A549 (cell line): ENCODE measurements at places on chromosomes 11 and 22. TPM values are rescaled to one million over a fixed set of nuclear protein-coding genes. Genes with fewer than 3 reads are reported as not detected.

Gene ACR
- 0.11 TPM in 1 of 3 replicates, not detected in the others for polyA plus RNA-seq

Gene C11orf65
- polyA plus RNA-seq, result 0.16 to 0.38 TPM (median 0.19 TPM) in 3 replicates

Gene DUSP8
- 0.59 to 1.2 TPM (median 0.72 TPM) in 3 replicates for polyA plus RNA-seq

Gene DEUP1
- not detected in 3 replicates for polyA plus RNA-seq

Gene INS
- not detected in 3 replicates for polyA plus RNA-seq

Gene HOATZ
- not detected in 3 replicates for polyA plus RNA-seq

Gene NECTIN1
- 5.4 to 5.5 TPM (median 5.4 TPM) in 3 replicates for polyA plus RNA-seq

Gene GNAZ
- polyA plus RNA-seq, result 1.9 to 2.5 TPM (median 2.1 TPM) in 3 replicates

Gene VEGFB
- polyA plus RNA-seq, result 24.6 to 26.7 TPM (median 26.5 TPM) in 3 replicates

Gene TMEM191B
- polyA plus RNA-seq, result 0.53 to 0.70 TPM (median 0.67 TPM) in 3 replicates

- DNase-seq, result no peak
These were observed 777 bp downstream of the LTO1 start for GRCh38 chr11:69674267-69674885.

DNA sequence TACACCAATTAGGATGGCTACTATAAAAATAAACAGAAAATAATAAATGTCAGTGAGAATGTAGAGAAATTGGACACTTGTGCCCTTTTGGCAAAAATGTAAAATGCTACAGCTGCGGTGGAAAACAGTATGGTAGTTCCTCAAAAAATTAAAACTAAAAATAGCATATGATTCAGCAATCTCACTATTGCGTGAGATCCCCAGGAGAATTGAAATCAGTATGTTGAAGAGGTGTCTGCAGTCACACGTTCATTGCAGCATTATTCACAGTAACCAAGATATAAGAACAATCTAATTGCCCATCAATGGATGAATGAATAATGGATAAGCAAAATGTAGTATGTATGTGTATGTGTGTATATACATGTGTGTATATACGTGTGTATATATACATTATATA lies 6.8 kb downstream of the OR52N2 start:
- no peak for DNase-seq

DNA sequence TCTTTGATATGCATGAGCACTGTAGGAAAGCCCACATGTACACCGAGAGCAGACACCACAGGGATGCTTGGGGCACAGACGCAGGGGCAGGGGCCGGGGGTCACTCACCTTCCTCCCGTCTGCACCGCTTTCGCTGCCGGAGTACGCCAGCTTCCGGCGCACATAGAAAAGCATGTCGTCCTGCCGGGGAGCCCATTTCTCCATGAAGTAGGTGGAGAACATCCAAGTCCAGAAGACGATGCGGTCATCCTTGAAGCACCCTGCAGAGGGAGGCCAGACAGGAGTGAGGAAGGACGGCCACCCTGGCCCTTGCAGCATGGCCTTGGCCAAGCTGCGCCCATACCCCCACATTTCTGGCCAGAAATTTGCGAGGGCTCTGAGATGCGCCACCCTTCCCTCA lies 28.8 kb downstream of the KIAA0930 start:
- DNase-seq, result peak; percentile 25

GRCh38 chr11:132101881-132102280 lies 731.5 kb downstream of the NTM start:
- DNase-seq, result no peak

- DNase-seq, result peak; percentile 49
These were observed 79.5 kb upstream of the CRYBB3 start for GRCh38 chr22:25120093-25120561.

GRCh38 chr22:20080776-20081654 lies 974 bp downstream of the DGCR8 start:
- DNase-seq, result peak; percentile 30

DNA sequence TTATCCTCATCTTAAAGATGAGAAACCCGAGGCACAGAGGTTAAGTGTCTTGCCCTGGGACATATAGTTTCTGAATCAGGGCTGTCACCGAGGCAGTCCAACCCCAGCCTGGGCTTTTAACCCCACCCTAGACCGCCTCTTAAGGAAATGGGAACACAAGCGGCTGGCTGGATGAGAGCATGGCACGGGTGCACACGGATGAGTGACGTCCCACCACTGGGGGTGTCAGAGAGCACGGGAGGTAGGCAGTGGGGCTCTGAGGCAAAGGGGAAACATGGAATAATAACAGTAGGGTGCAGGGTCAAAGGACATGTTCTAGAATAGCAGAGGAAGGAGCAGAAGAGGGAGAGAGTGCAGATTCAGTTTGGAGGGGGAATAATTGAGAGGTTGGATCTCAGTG lies 22.3 kb downstream of the PPFIBP2 start:
- DNase-seq, result peak; percentile 35

GRCh38 chr11:109815500-109816150 lies 277.6 kb upstream of the ZC3H12C start:
- DNase-seq, result no peak

GRCh38 chr11:69431893-69432738 lies 49.3 kb upstream of the LINC01488 start:
- DNase-seq, result no peak

DNA sequence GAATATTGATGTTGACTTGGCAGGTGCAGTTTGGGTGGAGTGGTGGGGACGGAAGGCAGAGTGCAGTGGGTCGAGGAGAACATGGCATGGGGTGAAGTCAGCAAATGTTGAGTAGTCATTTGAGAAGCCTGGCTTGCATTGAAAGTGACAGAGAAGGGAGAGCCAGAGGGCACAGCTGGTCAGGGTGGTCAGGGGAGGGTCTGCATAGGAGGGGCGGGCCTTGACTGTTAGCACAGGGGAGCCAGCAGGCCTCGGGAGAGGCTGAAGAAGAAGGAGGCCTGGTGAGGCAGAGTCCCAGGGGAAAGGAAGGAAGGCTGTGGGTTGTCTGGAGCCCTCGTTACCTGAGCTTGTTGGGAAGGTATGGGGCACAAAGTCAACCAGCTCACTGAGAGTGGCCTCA lies 230.8 kb upstream of the TBCEL start:
- no peak for DNase-seq

DNA sequence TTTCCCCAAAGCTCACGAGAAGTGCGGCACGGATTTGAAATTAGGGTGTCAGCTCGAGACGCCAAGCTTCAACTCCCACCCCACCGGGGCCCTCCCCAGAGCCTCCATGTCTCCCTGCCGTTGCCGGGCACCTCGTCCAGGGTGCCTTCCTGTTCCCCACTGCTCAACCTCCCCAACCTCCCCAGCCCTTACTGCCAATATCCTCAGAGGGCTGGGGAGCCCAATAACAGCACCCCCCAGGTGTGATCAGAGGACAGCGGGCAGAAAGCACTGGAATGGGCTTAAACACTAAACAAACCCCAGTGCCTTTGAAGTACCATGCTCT lies 1336.4 kb downstream of the TBC1D22A start:
- DNase-seq, result no peak

DNA sequence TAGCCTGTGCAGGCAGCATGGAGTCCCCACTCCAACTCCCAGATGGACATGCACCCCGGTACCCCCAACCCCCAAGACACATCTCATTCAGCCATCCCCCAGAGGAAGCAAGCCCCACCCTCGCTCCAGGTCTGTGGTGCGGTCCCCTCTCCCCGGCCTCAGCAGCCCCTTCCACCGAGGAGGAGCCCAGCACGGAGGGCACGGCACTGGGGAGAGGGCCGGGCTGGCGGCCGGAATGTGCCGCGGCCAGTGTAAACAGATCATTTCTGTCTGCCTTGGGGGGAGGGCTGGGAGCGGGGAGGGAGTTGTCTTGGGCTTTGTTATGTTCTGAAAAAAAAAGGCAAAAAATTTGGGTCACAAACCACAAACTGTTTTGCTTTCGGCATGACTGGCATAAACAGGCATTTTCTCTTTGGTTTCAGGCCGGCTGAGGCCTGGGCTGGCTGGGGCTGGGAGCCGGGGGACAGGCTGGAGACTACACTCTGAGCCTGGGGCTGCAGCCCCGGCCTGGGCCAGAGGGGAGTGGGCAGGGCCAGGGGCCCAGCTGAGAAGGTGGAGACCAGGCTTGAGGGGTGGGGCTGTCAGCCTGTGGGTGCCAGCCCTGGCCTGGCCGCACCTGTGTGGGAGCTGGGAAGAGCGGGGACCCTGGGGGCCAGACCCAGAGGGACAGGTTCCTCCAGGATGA lies 16.8 kb downstream of the IGF2 start:
- no peak for DNase-seq

GRCh38 chr11:110828086-110828485 lies 115.8 kb upstream of the ARHGAP20 start:
- no peak for DNase-seq

GRCh38 chr11:27673979-27674663 lies 26.1 kb downstream of the BDNF start:
- DNase-seq, result no peak

- peak; percentile 38 for DNase-seq
These were observed 37.2 kb upstream of the TH start for GRCh38 chr11:2208691-2209369.

DNA sequence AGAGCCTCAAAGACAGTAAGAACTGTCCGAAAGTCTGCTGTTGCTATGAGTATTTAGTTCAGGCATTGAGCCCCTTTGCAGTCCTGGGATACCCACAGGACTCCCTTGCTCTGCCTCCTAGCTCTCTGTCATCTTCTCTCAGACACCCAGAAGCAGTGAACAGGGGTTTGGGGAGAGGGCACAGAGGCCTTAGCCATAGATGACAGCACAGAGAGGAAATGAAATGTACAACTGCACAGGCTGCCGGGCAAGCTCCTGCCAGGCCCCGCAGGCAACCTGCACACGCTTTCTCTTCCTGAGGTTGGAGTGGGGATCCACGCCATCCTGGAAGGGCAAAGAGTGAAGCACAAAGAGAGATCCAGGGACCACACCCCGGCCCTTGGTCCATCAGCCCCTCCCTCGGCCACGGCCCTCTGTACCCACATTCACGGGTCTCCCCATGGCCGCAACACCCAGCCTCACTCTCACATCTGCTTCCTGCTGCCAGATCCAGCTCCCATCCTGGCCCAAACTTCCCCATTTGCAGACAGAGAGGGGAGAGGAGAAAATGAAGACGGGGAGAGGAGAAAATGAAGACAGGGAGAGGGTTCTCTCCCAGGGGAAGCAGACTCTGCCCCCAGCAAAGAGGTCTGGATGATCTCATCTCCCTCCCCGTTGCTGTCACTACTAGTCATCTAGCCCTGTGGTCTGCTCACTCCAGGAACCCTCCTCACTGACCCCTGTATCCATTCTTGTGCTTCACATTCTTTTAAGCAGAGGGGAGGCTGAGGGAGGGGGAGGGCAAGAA lies 40.7 kb downstream of the CD6 start:
- no peak for DNase-seq

DNA sequence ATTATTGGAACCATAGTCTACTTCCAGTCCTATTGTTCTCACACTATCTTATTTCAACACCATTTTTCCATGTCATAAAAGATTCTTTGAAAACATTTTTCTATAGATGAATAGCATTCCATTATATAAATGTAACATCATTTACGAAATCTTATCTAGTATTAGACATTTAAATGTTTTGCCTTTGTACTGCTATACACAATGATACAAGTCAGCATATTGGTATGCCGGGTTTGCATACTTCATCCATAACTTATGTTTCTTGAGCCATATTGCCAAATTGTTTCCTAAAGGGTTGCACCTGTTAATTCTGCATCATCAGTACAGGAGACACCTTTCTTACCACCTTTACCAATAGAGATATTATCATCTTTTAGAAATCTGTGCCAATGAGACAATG lies 68.2 kb downstream of the SYT13 start:
- DNase-seq, result no peak

- no peak for DNase-seq
These were observed 79.5 kb upstream of the SPON1 start for GRCh38 chr11:13883042-13883441.

- peak; percentile 29 for DNase-seq
These were observed 3.3 kb downstream of the SCGB1D2 start for GRCh38 chr11:62245271-62245753.

- peak; percentile 47 for DNase-seq
These were observed 6.9 kb upstream of the CATSPER1 start for GRCh38 chr11:66032957-66033735.

GRCh38 chr11:125588505-125588904 lies 4.1 kb upstream of the STT3A start:
- no peak for DNase-seq

DNA sequence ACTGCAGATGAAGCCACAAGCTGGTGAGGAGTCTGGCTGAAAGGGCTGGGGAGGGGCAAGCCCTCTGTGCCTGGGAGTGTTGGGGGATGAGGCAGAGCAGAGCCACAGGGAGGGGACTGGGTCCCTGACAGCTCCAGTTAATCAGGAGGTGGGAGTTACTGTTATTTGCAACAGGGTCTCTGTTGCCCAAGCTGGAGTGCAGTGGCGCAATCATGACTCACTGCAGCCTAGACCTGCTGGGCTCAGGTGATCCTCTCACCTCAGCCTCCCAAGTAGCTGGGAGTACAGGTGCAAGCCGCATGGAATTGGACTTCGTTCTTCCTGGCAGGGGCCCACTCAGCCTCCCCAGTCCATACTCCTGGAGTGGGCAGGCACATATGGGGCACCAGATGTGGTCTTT lies 7.7 kb downstream of the SCN2B start:
- DNase-seq, result no peak

DNA sequence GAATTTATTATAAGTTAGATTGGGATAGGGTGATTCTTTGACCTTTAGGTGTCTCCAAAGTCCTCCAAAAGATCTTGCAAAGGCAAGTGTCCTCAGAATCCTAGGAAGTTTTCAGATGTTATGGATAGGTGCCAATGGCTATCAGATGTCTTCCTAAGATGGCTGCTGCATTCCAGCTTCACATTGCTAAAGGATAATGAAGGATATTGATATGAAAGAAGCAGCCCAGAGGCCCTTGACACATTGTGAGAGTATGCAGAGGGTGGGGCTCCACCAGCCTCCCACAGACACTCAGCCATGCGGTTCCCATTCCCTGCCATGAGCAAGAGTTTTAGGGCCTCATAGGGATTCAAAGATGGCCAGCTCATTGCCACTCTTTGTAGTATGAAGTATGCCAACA lies 22.3 kb upstream of the GLYATL2 start:
- no peak for DNase-seq

DNA sequence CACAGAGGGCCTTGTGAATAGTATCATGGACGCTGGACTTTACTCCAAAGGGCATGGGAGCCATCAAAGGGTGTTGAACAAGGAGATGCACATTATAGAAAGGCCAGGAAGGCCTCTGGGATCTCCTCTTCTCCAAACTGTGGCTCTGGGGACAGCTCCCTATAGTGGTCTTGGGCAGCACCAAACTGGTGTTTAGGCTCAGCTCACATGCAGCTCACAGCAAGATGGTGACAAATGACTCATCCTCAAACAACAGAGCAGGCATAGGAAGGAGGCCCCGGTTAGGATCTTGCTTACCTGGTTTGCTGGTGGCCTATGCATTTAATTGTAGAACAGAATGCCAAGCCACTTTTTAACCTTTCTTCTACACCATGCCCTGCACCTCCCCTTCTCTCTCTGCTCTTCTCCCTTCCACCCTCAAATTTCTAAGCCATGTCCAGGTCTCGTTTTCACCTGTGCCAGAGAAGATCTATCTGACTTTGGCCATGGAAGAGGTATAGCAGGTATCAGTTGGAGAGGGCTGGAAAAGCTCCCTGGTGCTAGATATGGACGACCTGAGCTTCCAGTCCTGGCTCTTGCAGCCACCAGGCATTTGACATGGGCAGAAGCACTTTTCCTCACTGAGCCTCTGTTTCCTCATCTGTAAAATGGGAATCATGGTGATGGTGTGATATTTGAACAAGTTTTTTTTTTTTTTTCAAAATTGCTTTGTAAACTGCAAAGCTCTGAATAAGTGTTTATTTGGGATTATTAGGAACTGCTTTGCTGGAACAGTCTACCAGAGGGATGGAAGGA lies 14.4 kb upstream of the EHF start:
- no peak for DNase-seq
